Left forelimb (tissue), 1 donor: ENCODE measurements at places on chromosomes 7 and 10.

- DNase-seq, result no peak
Observed at GRCh38 chr7:63027075-63027474, 971.6 kb upstream of the ZNF722 start.

- DNase-seq, result no peak
Observed at GRCh38 chr10:122986335-122986734, 6.1 kb downstream of the PSTK start.

- no peak for DNase-seq
Observed at GRCh38 chr7:151514461-151515275, 5.0 kb downstream of the RHEB start.

DNA sequence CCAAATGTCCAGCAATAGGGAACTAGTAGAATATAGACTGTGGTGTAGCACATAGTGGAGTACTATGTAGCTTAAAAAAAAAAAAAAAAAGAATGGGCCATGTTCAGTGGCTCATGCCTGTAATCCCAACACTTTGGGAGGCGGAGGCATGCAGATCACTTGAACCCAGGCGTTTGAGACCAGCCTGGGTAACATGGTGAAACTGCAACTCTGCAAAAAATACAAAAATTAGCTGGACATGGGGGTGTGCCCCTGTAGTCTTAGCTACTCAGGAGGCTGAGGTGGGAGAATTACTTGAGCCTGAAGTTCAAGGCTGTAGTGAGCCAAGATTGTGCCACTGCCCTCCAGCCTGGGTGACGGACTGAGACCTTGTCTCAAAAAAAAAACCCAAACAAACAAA, 64.4 kb downstream of the CHN2 start:
- no peak for DNase-seq

- DNase-seq, result no peak
Observed at GRCh38 chr7:91140286-91140685, 123.9 kb upstream of the FZD1 start.

GRCh38 chr10:117578999-117579590, 36.5 kb downstream of the EMX2 start:
- no peak for DNase-seq

DNA sequence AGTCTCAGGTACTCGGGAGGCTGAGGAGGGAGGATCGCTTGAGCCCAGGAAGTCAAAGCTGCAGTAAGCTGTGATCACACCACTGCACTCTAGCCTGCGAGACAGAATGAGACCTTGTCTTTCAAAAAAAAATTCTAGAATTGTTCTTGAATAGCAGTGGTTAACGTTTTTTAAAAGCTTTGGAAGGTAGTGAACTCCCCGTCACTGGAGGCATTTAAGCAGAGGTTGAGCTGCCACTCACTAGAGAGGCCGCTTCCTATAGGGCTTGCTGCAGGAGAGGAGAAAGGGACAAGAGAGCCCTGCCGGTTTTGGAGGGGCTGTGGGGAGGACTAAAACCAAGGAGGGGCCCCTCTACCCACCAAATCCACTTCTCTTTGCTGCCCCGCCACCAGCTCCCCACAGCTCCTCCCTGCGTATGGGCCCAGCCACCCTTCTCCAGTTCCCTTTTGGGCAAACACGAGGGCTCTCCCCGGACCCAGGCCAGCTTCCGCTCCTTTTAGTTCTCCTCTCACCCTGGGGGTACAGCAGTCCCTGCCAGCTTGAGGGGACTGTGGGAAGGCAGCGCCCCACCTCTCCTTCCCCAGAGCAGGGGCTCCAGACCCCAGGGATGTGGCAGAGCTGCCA, 86.9 kb upstream of the GTF2I start:
- no peak for DNase-seq

GRCh38 chr7:34869057-34869456, 168.2 kb downstream of the DPY19L1 start:
- no peak for DNase-seq

GRCh38 chr7:152140560-152140959, 115.1 kb downstream of the GALNT11 start:
- DNase-seq, result no peak

DNA sequence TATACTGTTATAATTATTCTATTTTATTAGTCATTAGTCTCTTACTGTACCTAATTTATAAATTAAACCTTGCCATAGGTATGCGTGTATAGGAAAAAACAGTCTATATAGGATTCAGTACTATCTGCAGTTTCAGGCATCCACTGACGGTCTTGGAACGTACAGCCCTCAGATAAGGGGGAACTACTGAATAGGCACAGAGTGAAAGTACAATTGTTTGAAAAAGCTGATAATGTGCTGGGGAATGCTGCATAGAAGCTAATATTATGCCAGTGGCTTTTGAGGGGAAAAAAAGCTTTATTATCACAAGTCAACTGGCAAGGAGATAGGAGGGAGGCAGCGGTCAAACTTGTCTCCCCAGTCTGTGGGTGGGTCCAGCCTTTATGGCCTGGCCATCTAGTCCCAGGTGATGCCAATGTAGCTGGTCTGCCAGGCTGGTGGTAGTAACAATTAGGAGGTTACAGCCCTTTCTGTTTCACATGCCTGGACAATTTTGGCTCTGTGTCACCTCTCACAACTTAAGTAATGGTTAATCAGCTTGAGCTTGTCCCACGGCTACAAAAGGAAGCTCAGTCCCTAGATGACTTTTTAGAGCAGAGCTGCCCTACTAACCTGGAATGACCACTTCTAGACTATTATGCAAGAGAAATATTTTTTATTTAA, 8.3 kb upstream of the FMC1 start:
- no peak for DNase-seq

DNA sequence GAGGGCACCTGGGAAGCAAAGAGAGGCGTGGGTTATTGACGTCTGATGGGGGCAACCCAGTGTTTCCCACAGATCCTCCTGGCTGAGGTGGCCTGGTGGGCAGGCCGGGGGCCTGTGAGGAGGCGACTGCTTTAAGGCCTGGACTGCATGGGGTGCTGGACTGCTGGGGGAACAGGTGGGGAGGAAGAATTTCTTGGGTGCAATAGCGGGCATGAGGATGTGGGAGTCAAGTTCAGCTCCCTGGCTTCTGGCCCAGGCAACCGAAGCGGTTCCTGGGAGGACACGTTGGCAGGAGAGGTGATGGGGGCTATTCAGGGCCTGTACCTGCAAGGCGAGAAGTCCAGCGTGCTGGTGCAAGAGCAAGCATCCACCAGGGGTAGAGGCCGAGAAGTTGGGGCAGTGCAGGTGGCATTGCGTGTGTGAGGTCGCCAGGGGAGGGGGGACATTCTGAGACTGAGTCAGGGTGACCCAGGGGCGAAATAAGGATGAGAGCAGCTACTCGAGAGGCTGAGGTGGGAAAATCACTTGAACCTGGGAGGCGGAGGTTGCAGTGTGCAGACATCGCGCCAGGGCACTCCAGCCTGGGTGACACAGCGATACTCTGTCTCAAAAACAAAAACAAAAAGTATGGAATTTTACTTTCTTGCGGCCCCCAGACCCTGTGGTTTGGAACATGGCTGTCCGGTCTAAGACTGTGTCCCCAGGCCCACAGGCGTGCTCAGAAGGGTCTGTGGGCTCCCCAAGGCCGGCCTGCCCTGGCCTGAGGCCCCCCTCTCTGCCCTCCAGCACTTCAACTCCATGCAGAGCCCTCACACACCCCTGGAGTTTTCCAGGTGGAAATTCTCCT, 53.6 kb upstream of the ELN start:
- no peak for DNase-seq

- DNase-seq, result no peak
Observed at GRCh38 chr10:71278691-71279588, 40.1 kb upstream of the SLC29A3 start.

DNA sequence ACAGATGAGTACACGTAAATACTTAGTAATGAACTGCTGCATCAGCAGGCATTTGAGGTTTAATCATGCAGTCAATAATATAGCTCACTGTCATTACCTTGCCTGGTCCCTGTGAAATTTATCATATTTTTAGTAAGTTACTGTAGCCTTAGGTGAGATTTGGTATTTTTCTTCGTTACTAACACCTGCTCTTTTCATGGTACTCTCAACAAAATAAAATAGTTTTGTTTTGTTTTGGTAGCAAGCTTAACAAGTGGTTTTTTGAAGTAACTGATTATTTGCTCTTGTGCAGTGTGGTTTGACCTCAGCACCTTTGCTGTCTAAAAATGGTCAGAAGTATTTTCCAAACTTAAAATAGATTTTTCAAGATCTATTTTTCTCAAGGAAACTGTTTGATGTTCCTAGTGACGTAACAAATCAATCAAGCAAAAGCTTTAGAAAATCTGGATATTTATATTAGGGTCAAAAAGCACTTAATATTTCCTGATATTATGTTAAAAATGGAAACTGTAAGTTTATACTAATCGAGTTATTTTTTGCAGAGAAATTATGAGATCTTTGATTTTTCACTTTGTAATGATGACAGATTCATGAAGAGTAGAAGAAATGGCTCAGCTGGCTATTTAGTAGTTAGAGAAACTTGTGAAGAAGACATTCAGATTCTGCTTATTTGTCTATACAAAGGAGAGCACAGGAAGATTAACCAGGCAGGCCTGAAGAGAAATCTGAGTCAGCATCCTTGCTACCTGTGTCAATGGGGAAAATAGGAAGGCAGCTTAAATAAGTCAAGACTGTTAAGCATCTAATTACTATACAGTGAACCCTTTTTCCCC, 21.0 kb upstream of the RPA3 start:
- no peak for DNase-seq
